ENCODE measurements at places on chromosomes 12 and 14. TPM values are rescaled to one million over a fixed set of nuclear protein-coding genes. Genes with fewer than 3 reads are reported as not detected.

DNA sequence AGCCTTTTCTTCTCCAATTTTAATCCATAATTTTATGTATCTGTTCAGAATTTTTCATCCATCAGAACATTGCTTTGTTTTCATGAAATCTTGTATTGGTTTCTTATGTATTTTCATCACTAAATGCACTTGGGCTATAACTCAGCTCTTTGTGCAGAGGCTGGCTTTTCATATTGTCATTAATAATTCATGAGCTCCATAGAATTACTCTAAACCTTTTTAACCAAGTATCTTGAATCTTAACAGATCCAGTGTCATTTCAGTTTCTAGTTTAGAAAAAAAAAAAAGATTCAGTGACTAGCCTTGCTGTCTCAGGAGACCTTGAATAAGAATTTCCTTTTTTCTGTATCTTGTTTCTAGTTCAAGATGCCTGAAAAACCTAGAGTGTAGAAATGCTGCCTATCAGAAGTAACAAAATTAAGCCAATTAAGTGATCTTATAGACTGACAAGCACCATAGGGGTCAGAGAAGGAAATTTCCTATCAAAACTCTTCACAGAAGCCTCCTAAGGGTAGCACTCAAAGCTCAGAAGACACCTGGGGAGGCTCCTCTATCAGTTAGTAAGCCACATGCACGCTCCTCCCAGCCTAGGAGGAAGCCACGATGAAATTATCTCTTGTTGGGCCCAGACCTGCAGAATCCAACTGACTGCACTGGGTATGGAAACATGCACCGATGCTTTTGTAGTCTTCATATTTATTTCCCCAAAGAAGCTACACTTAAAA lies 163.4 kb downstream of the KICS2 start:
- no peaks in the 10 kb centered on the region for H3K4me1 ChIP-seq
- no peak for DNase-seq
- H3K27ac ChIP-seq, result no peak overlapping the region
- no peaks in the 10 kb centered on the region for H3K27me3 ChIP-seq

- H3K27me3 ChIP-seq, result no peaks in the 10 kb centered on the region
- H3K4me1 ChIP-seq, result peaks cover 13% of the 10 kb centered on the region
- H3K27ac ChIP-seq, result no peak overlapping the region
- no peaks in the 10 kb centered on the region for H3K36me3 ChIP-seq
Measured at GRCh38 chr12:19196959-19197630, 67.6 kb downstream of the PLEKHA5 start.

GRCh38 chr14:103932791-103933490 lies 4.7 kb downstream of the TDRD9 start:
- no peak overlapping the region for H3K27ac ChIP-seq
- H3K4me1 ChIP-seq, result no peaks in the 10 kb centered on the region
- H3K36me3 ChIP-seq, result no peaks in the 10 kb centered on the region

- H3K27me3 ChIP-seq, result no peaks in the 10 kb centered on the region
- no peak for DNase-seq
- no peak overlapping the region for H3K4me3 ChIP-seq
- peaks cover 29% of the 10 kb centered on the region for H3K4me1 ChIP-seq
- H3K36me3 ChIP-seq, result no peaks in the 10 kb centered on the region
Measured at GRCh38 chr12:112327209-112327938, 54.9 kb downstream of the HECTD4 start.

GRCh38 chr14:21557084-21557901 lies 22.6 kb downstream of the OR10G3 start:
- H3K36me3 ChIP-seq, result no peaks in the 10 kb centered on the region
- H3K4me3 ChIP-seq, result peak overlapping the region; percentile 29
- H3K4me1 ChIP-seq, result no peaks in the 10 kb centered on the region
- H3K27ac ChIP-seq, result peak overlapping the region; percentile 60
- peak; percentile 88 for DNase-seq

DNA sequence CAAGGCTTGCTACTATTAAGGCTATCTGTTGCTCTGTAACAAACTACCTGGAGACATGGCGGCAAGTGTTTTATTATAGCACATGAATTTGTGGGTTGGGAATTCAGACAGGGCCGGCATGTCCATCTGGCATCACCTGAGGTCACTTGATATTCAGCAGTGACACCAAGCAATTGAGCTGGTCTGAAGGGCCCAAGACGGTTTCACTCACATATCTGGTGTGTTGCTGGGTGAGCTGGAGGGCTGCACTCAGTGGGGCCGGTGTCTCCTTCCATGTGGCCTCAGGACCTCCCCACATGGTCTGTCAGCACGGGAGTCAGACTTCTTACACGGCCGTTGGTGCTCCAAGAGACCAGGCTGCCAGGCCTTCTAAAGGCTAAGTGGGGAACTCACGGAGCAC lies 52.4 kb upstream of the SCN8A start:
- no peaks in the 10 kb centered on the region for H3K27me3 ChIP-seq
- H3K4me1 ChIP-seq, result no peaks in the 10 kb centered on the region
- H3K27ac ChIP-seq, result no peak overlapping the region
- H3K4me3 ChIP-seq, result no peak overlapping the region
- H3K36me3 ChIP-seq, result no peaks in the 10 kb centered on the region

- no peak overlapping the region for H3K4me3 ChIP-seq
- no peaks in the 10 kb centered on the region for H3K4me1 ChIP-seq
- H3K27ac ChIP-seq, result no peak overlapping the region
- DNase-seq, result no peak
- H3K27me3 ChIP-seq, result no peaks in the 10 kb centered on the region
Measured at GRCh38 chr14:104344818-104345620, 206.6 kb downstream of the KIF26A start.

DNA sequence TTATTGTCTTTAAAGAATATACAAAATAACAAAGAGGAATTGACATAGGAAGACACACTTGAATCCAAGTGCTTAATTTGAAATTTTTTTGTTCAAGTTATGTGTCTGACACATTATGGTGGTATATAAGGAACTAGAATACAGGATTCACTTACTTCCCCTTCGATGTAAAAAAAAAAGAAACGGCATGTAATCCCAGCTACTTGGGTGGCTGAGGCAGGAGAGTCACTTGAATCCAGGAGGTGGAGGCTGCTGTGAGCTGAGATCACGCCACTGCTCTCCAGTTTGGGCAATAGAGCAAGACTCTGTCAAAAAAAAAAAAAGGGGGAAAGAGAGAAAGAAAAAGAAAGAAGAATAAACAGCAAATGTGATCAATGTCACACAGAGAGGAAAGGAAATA lies 8.9 kb downstream of the CLEC12A start:
- no peak overlapping the region for H3K27ac ChIP-seq
- no peak for DNase-seq
- H3K4me3 ChIP-seq, result no peak overlapping the region
- no peaks in the 10 kb centered on the region for H3K36me3 ChIP-seq
- no peaks in the 10 kb centered on the region for H3K4me1 ChIP-seq

- H3K27ac ChIP-seq, result no peak overlapping the region
- DNase-seq, result no peak
- no peaks in the 10 kb centered on the region for H3K4me1 ChIP-seq
- no peaks in the 10 kb centered on the region for H3K36me3 ChIP-seq
- H3K4me3 ChIP-seq, result no peak overlapping the region
Measured at GRCh38 chr12:86376052-86376451, 119.9 kb upstream of the MGAT4C start.

DNA sequence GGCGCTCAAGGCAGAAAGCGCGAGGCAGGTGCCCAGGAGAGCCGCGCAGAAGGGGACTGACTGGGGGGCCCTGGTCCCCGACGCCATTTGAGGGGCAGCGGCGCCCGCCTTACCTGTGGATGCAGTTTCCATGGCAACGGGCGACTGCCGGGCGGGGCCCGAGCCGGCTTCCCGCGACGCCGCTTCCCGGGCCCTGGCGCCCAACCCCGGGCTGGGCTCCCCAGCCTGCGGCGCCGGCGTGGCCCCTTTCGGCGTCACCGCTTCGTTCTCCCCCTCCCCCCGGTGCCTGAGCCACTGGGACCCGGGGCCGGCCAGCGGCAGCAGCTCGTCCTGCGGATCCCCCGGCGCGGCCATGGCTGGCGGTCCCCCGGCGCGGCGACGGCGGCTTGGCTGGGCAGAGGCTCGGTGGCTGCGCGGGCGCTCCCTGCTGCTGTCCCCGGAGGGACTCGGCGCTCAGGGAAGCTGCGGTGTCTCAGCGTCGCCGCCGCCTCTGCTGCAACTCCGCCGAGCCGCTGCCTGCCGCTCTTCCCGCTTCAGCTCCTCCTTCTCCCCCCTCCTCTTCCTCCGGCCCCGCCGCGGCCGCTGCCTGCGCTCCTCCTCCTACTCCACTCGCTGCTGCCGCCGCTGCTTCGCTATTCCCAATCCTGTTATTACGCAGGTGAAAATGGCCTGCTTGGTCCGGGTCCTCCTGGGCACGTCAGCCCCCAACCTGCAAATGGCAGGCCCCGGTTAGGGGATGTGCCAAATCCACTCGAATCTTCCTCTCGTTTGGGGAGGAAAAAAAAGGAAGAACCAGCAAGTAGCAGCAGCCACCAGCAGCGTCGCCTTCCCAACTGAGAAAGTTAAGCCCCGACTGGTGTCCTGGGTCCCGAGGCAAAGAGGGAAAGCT lies at the start of gene RTN1:
TSS of gene RTN1 (minus strand) at position 500 of the 889 bp plus-strand sequence. CDS start at position 354, 146 bp downstream.
- no peaks in the 10 kb centered on the region for H3K36me3 ChIP-seq
- no peaks in the 10 kb centered on the region for H3K27me3 ChIP-seq
- no peak for DNase-seq
- peaks cover 15% of the 10 kb centered on the region for H3K4me1 ChIP-seq
- H3K27ac ChIP-seq, result no peak within 1 kb of the TSS

GRCh38 chr14:78310272-78310671 lies 140.1 kb downstream of the NRXN3 start:
- no peaks in the 10 kb centered on the region for H3K27me3 ChIP-seq
- H3K36me3 ChIP-seq, result no peaks in the 10 kb centered on the region
- H3K4me3 ChIP-seq, result no peak overlapping the region
- H3K27ac ChIP-seq, result no peak overlapping the region
- H3K4me1 ChIP-seq, result no peaks in the 10 kb centered on the region

- peaks cover 8% of the 10 kb centered on the region for H3K4me1 ChIP-seq
- no peak for DNase-seq
- no peaks in the 10 kb centered on the region for H3K36me3 ChIP-seq
- no peak overlapping the region for H3K27ac ChIP-seq
- no peaks in the 10 kb centered on the region for H3K27me3 ChIP-seq
- no peak overlapping the region for H3K4me3 ChIP-seq
Measured at GRCh38 chr14:64825509-64825908, 54.2 kb downstream of the SPTB start.

DNA sequence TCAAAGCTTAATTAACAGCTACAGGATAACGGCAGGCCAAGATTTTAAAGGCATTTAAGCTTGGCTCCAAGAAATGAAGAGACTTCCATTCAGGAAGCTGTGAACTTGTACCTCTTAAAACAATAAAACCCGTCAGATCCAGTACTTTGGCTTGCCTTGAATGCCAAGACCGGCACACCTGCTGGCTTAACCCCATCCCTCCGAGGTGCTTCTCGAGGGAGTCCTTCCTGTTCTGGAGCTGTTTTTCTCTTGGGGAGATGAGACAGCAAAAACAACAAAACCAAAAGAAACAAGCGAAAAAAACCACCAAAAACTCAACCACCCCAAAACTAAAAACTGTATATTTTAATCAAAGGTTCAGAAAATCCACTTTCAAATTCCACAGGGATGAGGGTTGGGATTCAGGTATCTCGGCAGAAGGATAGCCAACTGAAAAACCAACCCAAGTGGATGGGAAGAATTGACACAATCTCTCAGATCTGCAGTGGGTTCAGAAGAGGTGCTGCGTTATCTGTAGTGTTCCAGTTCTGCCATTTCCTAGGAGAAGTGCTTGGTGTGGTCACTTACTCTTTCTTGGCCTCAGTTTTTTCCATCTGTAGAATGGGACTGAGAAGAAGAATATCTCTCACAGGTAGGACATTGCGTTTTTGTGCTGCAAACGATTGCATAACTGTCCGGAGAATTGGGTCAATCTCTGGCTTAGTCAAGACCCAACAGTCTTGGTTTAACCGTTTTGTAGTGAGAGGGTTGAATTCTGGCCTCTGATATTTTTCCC lies 420.1 kb downstream of the VRK1 start:
- no peak overlapping the region for H3K27ac ChIP-seq
- no peak for DNase-seq
- H3K4me3 ChIP-seq, result no peak overlapping the region
- no peaks in the 10 kb centered on the region for H3K27me3 ChIP-seq
- H3K36me3 ChIP-seq, result no peaks in the 10 kb centered on the region

DNA sequence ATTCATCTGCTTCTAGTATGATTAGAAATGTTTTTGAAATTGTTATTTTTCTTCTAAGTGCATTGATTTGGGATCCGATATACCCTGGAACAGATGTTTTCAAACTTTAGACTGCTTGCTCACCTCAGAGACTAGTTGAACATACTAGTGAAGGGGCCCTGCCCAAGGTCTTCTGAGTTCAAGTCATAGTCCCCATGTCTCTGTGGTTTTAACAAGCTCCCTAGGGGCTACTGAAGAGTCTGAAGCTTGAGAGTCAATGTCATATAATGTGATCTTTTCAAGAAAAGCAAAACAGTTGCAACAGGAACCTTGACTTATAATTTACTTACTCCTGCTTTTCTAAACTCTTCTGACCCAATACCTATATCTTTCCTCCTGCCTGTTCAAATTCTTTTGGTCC lies 7.5 kb upstream of the UBE2N start:
- DNase-seq, result no peak
- no peak overlapping the region for H3K4me3 ChIP-seq
- H3K4me1 ChIP-seq, result no peaks in the 10 kb centered on the region
- H3K27ac ChIP-seq, result no peak overlapping the region

DNA sequence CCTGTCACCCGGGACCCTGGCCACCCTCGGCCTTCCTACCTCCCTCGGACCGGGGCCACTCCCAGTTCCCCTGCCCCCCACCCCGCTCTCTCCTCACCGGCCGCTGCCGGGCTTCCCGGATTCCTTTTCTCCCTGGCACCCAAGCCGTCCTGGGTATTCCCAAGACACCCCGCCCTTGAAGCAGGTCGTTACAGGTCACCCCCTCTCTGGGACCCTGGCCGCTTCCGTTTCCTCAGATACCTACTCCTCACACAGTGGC lies 493 bp downstream of the NUMB start:
- H3K4me3 ChIP-seq, result peak overlapping the region; percentile 99
- peak overlapping the region; percentile 96 for H3K27ac ChIP-seq
- H3K4me1 ChIP-seq, result peaks cover 51% of the 10 kb centered on the region

DNA sequence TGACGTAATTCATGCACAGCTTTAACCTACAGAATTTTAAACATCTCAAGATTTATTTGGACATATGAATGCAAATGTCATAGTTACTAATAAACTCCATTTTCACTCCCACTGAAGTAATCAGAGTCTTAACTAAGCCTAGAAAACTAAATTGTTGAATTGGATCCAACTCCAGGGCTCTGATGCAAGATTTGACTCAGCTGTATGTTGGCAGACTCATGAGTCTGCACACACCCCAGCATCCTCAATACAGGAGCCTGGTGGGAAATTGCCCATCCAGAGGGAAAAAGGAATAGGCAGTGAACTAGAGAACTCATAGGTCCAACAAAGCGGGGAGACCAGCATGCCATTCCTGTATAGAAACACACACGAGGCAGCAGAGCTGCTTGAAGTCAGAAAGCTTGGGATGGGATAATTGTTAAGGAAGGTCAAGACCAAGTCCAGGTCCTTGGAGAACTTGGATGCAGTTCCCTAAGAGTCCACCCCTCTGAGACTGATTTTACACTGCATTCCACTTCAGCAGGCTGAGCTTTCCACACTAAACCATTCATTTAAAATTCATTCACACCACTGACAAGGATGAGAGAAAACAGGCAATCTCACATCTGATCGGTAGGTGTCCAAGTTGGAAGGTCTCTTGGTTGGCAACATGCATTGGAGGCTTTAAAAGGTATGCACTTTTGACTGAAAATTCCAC lies 14.4 kb downstream of the TMTC1 start:
- H3K36me3 ChIP-seq, result no peaks in the 10 kb centered on the region
- no peak overlapping the region for H3K4me3 ChIP-seq
- H3K4me1 ChIP-seq, result peaks cover 18% of the 10 kb centered on the region
- no peak for DNase-seq
- no peak overlapping the region for H3K27ac ChIP-seq

Gene BCL7A
- 8.1 TPM for total RNA-seq

Gene ATP2A2
- 127 TPM for total RNA-seq

Gene TAS2R7
- total RNA-seq, result not detected

Gene ZFHX2
- total RNA-seq, result 0.74 TPM

Gene SYNE3
- 27.0 TPM for total RNA-seq

Gene KIF26A
- total RNA-seq, result 2.7 TPM

Gene FAM90A1
- total RNA-seq, result not detected

All from vagina (tissue), 2 donors.